ENCODE measurements at places on chromosomes 12 and 14. TPM values are rescaled to one million over a fixed set of nuclear protein-coding genes. Genes with fewer than 3 reads are reported as not detected.
A peak's percentile ranks its signal among the peaks of the same experiment; 100 is the strongest.

IFNG-AS1 gene
- not detected for total RNA-seq

CACNA1C gene
- total RNA-seq: 27.0 TPM

BHLHE41 gene
- total RNA-seq: 6.0 TPM

MIP gene
- total RNA-seq: not detected

- no peaks in the 10 kb centered on the region for H3K36me3 ChIP-seq
- H3K27ac ChIP-seq: peak overlapping the region; percentile 70
- peaks cover 71% of the 10 kb centered on the region for H3K4me1 ChIP-seq
- no peak overlapping the region for H3K4me3 ChIP-seq
- no peak for DNase-seq
These were observed 46.3 kb downstream of the PPP2R5E start for GRCh38 chr14:63496837-63497400.

LRP6 gene
- 41.4 TPM for total RNA-seq

DNA sequence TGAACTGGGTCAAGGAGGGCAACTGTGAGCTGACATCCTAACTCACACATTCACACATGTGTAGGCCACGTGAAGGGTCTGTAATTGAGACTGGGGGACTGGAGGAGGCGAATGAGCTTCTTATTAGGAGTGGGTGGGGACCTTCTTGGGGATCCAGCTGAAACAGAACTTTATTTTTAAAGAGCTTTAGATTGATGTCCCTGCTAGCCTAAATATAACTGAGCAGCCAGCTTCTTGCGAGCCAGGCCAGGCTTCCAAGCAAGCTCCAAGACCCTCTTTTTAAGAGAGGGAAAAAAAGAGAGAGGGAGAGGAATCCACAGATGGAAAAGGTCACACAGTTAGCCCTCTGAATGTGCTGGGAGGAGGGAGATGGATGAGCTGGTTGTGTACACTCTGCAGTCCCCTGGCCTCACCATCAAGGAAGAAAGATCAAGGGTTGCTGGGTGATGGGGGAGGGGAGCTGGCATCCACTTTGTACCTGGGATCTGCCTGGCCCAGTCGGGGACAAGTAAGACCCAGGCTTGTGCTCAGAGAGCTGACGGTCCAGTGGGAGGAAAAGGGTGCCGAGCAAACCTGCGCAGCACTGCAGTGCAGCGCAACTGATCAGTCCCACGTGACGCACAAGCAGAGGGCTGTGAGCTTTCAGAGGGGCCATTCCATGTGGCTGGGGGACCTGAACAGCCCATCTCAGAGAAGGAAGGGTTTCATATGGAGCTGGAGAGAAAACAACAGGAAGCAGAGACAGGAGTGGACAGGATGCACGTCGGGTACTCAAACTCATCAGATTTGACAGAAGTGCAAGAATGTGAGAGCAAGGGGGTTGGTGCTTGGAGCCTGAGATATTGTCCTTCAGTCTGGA is 154.5 kb downstream of the ZFP36L1 start:
- no peak overlapping the region for H3K4me3 ChIP-seq
- H3K4me1 ChIP-seq: peaks cover 4% of the 10 kb centered on the region
- peaks cover 3% of the 10 kb centered on the region for H3K36me3 ChIP-seq
- peak; percentile 47 for DNase-seq
- no peaks in the 10 kb centered on the region for H3K27me3 ChIP-seq

GRCh38 chr12:112096667-112097066 is 11.9 kb downstream of the NAA25 start:
- peaks cover 9% of the 10 kb centered on the region for H3K36me3 ChIP-seq
- peak overlapping the region; percentile 18 for H3K27ac ChIP-seq
- no peaks in the 10 kb centered on the region for H3K27me3 ChIP-seq
- H3K4me1 ChIP-seq: peaks cover 14% of the 10 kb centered on the region
- no peak overlapping the region for H3K4me3 ChIP-seq
- DNase-seq: no peak

- DNase-seq: no peak
- peaks cover 2% of the 10 kb centered on the region for H3K36me3 ChIP-seq
- H3K27ac ChIP-seq: no peak overlapping the region
- peaks cover 16% of the 10 kb centered on the region for H3K4me1 ChIP-seq
- no peaks in the 10 kb centered on the region for H3K27me3 ChIP-seq
These were observed 16.1 kb downstream of the EML1 start for GRCh38 chr14:99809360-99809759.

- H3K27ac ChIP-seq: no peak overlapping the region
- peak overlapping the region; percentile 88 for H3K4me3 ChIP-seq
- H3K36me3 ChIP-seq: no peaks in the 10 kb centered on the region
These were observed 2.1 kb downstream of the RNF10 start for GRCh38 chr12:120536064-120536791.

DNA sequence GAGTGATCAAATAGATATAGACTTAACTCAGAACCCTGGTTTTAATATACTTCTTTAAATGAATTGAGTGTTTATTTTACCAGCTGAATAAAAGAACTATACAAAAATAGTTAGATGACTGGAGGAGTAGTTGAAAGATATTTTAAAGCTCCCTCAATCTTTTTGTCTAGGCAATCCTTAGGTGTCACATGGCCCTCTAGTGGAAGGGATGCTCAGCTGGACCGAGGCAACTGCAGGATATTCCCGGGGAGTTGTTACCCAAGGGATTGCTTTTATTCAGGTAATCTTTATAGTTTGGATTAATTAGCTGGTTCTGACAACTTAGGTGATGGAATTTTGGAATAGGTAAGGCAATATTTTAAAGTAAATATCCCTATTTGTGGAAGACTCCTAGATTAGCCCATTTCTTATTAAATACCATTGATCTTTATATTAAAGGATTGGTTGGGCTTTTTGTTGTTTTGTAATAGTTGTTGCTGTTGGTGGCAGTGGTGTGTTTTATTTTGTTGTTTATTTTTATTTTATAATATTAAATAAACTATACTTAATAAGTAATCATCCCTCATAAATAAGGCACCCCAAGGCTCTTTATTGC is 57.1 kb downstream of the ZDHHC17 start:
- H3K36me3 ChIP-seq: peaks cover 2% of the 10 kb centered on the region
- no peak for DNase-seq
- H3K27ac ChIP-seq: peak overlapping the region; percentile 24
- H3K4me1 ChIP-seq: peaks cover 15% of the 10 kb centered on the region
- H3K4me3 ChIP-seq: no peak overlapping the region

GLIPR1 gene
- total RNA-seq: 123 TPM

CD4 gene
- 0.72 TPM for total RNA-seq

OR10AD1 gene
- not detected for total RNA-seq

DNA sequence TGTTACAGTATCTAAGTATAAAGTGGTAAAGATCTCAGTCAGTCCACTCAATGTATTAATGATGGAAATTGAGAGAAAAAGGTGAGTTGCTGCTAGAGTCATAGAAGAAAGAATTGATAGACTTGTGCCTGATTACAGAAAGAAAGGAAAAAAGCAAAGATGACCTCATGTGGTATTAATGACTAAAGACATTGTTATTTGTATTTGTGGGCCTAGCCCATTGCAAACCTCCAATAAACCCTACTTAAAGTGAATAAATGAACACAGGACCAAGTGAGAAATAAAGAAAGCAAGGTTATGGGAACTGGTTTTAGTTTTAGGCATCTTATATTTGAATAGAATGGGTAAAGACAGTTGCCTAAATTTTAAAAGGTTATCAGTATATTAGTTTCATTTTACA is 105.5 kb downstream of the SYT1 start:
- H3K4me1 ChIP-seq: no peaks in the 10 kb centered on the region
- no peaks in the 10 kb centered on the region for H3K27me3 ChIP-seq
- H3K4me3 ChIP-seq: no peak overlapping the region
- H3K27ac ChIP-seq: no peak overlapping the region
- no peaks in the 10 kb centered on the region for H3K36me3 ChIP-seq

PLEKHD1 gene
- 0.08 TPM for total RNA-seq

GRCh38 chr12:106178562-106178961 is 39.8 kb upstream of the NUAK1 start:
- H3K27me3 ChIP-seq: no peaks in the 10 kb centered on the region
- H3K4me1 ChIP-seq: peaks cover 18% of the 10 kb centered on the region
- H3K4me3 ChIP-seq: no peak overlapping the region
- H3K36me3 ChIP-seq: no peaks in the 10 kb centered on the region

TRIP11 gene
- 90.5 TPM for total RNA-seq

DNA sequence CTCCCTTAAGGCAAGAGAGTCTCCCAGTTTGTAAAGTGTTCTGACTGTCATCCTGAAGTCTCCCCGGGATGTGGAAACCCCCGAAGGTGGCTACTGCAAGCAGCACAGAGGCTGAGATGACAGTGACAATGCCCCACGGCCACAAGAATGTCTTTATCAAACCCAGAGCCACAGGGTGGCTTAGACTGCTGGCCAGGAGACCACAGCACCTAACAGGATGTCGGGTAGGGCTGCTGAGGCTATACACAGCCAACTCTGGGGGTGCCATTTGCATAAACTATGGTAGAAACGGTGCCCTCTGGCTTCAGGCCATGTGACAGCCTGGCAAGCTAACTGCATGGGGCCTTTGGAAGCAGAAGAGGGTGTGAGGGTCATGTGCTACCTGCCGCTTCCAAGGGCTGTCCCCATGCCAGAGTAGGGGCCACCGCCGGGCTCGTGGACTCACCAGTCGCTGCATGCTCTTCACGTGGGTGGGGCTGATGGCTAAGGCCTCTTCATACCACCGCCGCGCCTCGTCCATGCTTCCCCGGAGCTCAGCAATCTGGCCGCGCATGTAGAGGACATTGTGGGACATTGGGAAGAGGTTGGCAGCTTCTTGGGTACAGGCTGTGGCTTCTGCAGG is 180.9 kb downstream of the CALM1 start:
- no peak overlapping the region for H3K27ac ChIP-seq
- H3K4me1 ChIP-seq: no peaks in the 10 kb centered on the region
- DNase-seq: peak; percentile 69
- peaks cover 1% of the 10 kb centered on the region for H3K36me3 ChIP-seq
- H3K27me3 ChIP-seq: no peaks in the 10 kb centered on the region
- no peak overlapping the region for H3K4me3 ChIP-seq

LMNTD1 gene
- 0.75 TPM for total RNA-seq

GRCh38 chr14:96095581-96096476 is 56.7 kb downstream of the C14orf132 start:
- H3K27ac ChIP-seq: no peak overlapping the region
- H3K4me1 ChIP-seq: peaks cover 47% of the 10 kb centered on the region
- peaks cover 4% of the 10 kb centered on the region for H3K36me3 ChIP-seq
- no peak overlapping the region for H3K4me3 ChIP-seq
- DNase-seq: no peak

GRCh38 chr12:10301103-10301502 is 6.6 kb upstream of the KLRD1 start:
- DNase-seq: no peak
- H3K27ac ChIP-seq: peak overlapping the region; percentile 34
- peaks cover 2% of the 10 kb centered on the region for H3K27me3 ChIP-seq
- H3K4me1 ChIP-seq: peaks cover 24% of the 10 kb centered on the region
- no peak overlapping the region for H3K4me3 ChIP-seq

GRCh38 chr14:66046035-66046434 is 440.1 kb upstream of the CCDC196 start:
- H3K4me1 ChIP-seq: no peaks in the 10 kb centered on the region
- no peaks in the 10 kb centered on the region for H3K36me3 ChIP-seq
- no peak for DNase-seq
- no peaks in the 10 kb centered on the region for H3K27me3 ChIP-seq
- no peak overlapping the region for H3K27ac ChIP-seq

BCDIN3D gene
- 3.3 TPM for total RNA-seq

- no peaks in the 10 kb centered on the region for H3K27me3 ChIP-seq
- no peaks in the 10 kb centered on the region for H3K36me3 ChIP-seq
- no peak overlapping the region for H3K27ac ChIP-seq
- H3K4me3 ChIP-seq: no peak overlapping the region
- DNase-seq: no peak
- peaks cover 21% of the 10 kb centered on the region for H3K4me1 ChIP-seq
These were observed 855.6 kb upstream of the TMEM132C start for GRCh38 chr12:127411166-127411915.

Data from chondrocyte (in vitro differentiated cells).